Regular cardiac myocyte (primary cell): ENCODE measurements at places on chromosomes 2 and 18. TPM values are rescaled to one million over a fixed set of nuclear protein-coding genes. Genes with fewer than 3 reads are reported as not detected.

DLGAP1 gene
- total RNA-seq = 1.7 and 5.4 TPM in 2 replicates

ADNP2 gene
- 15.8 and 18.0 TPM in 2 replicates for total RNA-seq

CIDEA gene
- total RNA-seq = 0.58 TPM in 1 of 2 replicates, not detected in the other

KRTCAP3 gene
- not detected in 2 replicates for total RNA-seq

TIMM21 gene
- total RNA-seq = 27.1 and 63.6 TPM in 2 replicates

CSRNP3 gene
- total RNA-seq = 1.2 and 3.9 TPM in 2 replicates

REEP1 gene
- under 0.01 and 0.28 TPM in 2 replicates for total RNA-seq

VIT gene
- total RNA-seq = 0.19 and 0.85 TPM in 2 replicates

VAPA gene
- 278 and 307 TPM in 2 replicates for total RNA-seq

CCDC74B gene
- 1.5 and 2.3 TPM in 2 replicates for total RNA-seq

RASGRP3 gene
- 2.5 and 4.8 TPM in 2 replicates for total RNA-seq

SDC1 gene
- total RNA-seq = 14.4 and 19.6 TPM in 2 replicates

ITGA6 gene
- total RNA-seq = 16.3 and 22.6 TPM in 2 replicates

UNC50 gene
- 60.4 and 64.5 TPM in 2 replicates for total RNA-seq

NCKAP5 gene
- 5.0 and 9.9 TPM in 2 replicates for total RNA-seq

ALPP gene
- total RNA-seq = not detected in 2 replicates

CNGA3 gene
- not detected in 2 replicates for total RNA-seq

ADD2 gene
- total RNA-seq = 0.28 TPM in 1 of 2 replicates, not detected in the other

UGT1A3 gene
- total RNA-seq = not detected in 2 replicates

SPTBN1 gene
- total RNA-seq = 456 and 469 TPM in 2 replicates

ASB18 gene
- not detected in 2 replicates for total RNA-seq

REG1B gene
- not detected in 2 replicates for total RNA-seq

HOXD4 gene
- total RNA-seq = 0.56 TPM in 1 of 2 replicates, not detected in the other

CXCR2 gene
- not detected in 2 replicates for total RNA-seq
